ENCODE measurements at places on chromosomes 3 and 15.
A peak's percentile ranks its signal among the peaks of the same experiment; 100 is the strongest.

DNA sequence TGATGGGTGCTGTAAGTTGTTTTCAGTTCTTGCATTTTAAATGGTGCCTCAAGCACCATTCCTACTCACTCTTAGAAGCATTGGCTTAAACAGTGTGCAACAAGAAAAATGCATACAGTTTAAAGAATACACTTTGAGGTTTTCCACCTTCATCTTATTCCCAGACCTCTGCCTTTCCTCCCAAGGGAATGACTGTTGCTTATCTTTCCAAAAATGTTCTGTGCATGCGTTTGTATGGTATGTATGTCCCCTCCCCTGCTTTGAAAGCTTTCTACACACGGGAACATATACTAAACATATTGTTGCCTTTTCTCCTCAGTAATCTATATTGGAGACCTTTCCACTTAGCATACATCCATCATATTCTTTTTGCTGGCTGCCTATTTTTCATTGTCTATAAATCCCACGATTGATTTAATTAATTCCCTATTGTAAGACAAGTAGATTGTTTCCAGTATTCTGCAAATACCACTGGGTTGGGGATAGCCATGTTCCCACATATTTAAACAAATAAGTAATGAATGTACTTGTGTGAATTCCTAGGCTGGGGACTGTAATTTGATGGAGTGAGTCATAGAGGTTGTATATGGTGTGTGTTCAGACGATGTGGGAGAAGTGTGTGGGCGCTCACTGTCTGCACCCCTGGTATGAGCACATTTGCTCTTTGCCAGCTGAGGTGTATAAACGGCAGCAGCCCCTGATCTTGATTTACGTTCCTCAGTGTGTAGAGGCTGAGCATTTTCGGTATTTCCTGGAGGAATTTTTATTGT, 5.8 kb downstream of the TRAK1 start:
- H3K27me3 ChIP-seq = no peaks in the 10 kb centered on the region
- H3K4me1 ChIP-seq = peaks cover 33% of the 10 kb centered on the region
- no peak overlapping the region for H3K4me3 ChIP-seq
- peak overlapping the region; percentile 67 for H3K27ac ChIP-seq
- no peak for DNase-seq
- no peaks in the 10 kb centered on the region for H3K36me3 ChIP-seq

GRCh38 chr3:155658006-155658405, 86.9 kb downstream of the PLCH1 start:
- no peaks in the 10 kb centered on the region for H3K4me1 ChIP-seq
- no peak overlapping the region for H3K27ac ChIP-seq
- H3K4me3 ChIP-seq = no peak overlapping the region
- DNase-seq = no peak
- no peaks in the 10 kb centered on the region for H3K27me3 ChIP-seq

DNA sequence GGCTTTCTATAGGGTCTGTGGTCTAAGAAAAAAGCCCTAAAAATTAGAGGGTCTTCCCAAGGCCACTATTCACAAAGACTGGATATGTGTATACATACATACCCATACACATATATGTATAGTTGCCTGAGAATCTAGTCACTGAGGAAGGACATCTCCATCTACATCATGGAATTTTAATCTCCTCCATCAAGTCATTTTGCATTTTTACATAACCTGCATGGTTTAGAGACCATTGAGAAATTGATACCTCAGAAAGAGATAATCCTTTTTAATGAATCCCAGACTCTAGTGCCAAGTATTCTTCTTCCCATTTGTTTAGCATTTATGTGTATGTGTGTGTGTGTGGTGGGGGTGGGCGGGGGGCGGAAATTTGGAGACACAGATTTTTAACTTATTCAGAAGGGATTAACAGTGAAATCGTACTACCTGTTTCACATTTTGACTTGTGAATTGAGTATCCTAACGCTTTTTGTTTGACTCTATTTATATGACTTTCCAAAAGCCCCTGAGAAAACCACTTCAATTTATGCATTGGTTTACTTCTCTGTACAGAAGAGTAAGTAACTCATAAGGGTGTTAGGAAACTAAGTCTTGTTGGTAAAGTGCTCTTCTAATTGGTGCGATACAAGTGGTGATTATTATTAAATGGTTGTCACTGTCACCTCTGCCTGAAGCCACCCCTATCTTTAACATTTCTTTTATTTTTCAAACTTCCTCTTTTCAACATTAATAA, 166.9 kb downstream of the MEIS2 start:
- DNase-seq = no peak
- no peaks in the 10 kb centered on the region for H3K4me1 ChIP-seq
- no peak overlapping the region for H3K4me3 ChIP-seq
- no peak overlapping the region for H3K27ac ChIP-seq
- peaks cover 4% of the 10 kb centered on the region for H3K27me3 ChIP-seq

DNA sequence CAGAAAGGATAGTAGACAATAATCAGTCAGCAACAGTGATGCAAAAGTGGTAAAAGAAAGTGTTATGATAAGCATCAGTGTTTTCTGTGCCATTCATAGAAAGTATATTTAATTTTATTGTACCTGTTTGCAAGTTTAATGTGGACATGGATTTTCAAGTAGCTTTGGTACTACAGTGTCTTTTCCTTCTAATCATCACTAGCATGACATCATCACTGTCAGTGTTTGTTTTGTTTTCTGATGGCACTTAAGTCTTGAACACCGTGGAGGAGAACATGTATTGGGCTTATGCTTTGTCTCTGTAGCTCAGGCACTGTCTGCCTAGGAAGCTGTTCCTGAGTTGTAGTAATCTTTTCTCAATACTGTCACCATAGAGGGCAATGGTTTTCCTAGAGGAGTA, 41.9 kb downstream of the SETD5 start:
- peaks cover 16% of the 10 kb centered on the region for H3K4me1 ChIP-seq
- H3K27ac ChIP-seq = no peak overlapping the region
- H3K36me3 ChIP-seq = peaks cover 22% of the 10 kb centered on the region

- no peak overlapping the region for H3K27ac ChIP-seq
- H3K36me3 ChIP-seq = no peaks in the 10 kb centered on the region
- peaks cover 16% of the 10 kb centered on the region for H3K27me3 ChIP-seq
- DNase-seq = no peak
- H3K4me1 ChIP-seq = peaks cover 2% of the 10 kb centered on the region
Observed at GRCh38 chr3:87309601-87310000, 33.2 kb upstream of the POU1F1 start.

DNA sequence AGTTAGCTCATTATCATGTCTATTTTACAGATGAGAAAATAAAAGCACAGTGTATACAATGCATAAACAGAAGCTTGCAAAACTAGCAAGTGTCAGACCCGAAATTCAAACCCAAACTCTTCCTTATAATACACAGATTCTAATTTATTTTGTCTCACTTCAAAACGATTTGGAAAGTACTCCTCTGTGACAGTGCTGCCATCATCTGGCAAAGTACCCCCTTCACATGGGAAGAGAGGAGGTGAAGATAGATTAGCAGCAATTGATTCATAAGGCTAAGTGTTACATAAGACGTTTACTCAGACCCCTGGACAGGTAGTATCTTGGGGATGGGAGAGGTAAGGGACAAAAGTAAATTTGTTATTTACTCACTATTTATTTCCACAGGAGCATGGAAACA, 744.0 kb upstream of the SGO1 start:
- H3K27ac ChIP-seq = no peak overlapping the region
- H3K36me3 ChIP-seq = no peaks in the 10 kb centered on the region
- H3K4me1 ChIP-seq = no peaks in the 10 kb centered on the region
- H3K27me3 ChIP-seq = no peaks in the 10 kb centered on the region
- DNase-seq = no peak
- no peak overlapping the region for H3K4me3 ChIP-seq

DNA sequence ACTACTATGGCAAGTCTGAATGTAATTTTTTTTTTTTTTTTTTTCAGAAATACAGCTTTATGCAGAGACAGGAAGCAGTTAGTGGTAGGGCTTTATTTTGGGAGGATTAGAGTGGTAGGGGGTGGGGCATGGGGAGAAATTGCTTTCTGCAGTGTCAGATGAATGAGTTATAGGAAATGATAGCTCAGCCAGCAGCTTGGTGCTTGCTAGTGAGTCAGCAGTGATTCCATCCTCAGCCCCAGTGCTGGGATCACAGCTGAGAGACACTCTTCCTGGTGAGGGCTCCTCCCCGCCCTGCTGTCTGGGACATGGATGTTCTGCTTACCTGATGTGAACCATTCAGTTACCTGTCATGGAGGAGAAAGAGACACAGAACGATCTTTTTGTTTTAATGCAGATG, 39.6 kb downstream of the SEMA6D start:
- no peaks in the 10 kb centered on the region for H3K36me3 ChIP-seq
- H3K4me1 ChIP-seq = no peaks in the 10 kb centered on the region
- no peak overlapping the region for H3K4me3 ChIP-seq
- no peak overlapping the region for H3K27ac ChIP-seq

- H3K36me3 ChIP-seq = no peaks in the 10 kb centered on the region
- H3K4me3 ChIP-seq = no peak overlapping the region
- DNase-seq = no peak
- H3K4me1 ChIP-seq = no peaks in the 10 kb centered on the region
Observed at GRCh38 chr3:61794341-61794740, 233.0 kb downstream of the PTPRG start.

DNA sequence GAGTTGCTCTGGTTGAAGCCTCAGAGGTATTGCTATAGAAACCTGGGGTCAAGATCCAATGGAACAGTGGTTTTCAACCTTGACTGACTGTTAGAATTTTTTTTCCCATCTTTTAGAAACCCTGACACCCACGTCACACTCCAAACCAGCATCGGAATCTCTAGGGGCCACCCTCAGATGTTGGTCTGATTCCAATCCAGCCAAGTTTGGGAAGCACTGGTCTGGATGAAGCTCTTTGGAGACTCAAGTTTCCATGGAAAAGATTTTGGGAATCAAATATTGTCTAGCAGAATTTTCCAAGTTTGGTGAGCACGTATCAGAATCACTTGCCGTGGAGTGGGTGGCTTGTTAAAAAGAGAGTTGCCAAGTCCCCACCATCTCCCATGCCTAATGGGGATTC, 103.8 kb downstream of the THSD4 start:
- no peaks in the 10 kb centered on the region for H3K4me1 ChIP-seq
- peaks cover 37% of the 10 kb centered on the region for H3K27me3 ChIP-seq
- H3K27ac ChIP-seq = no peak overlapping the region
- no peak overlapping the region for H3K4me3 ChIP-seq
- no peak for DNase-seq

- no peak overlapping the region for H3K4me3 ChIP-seq
- DNase-seq = no peak
- peaks cover 10% of the 10 kb centered on the region for H3K4me1 ChIP-seq
- H3K27me3 ChIP-seq = peaks cover 28% of the 10 kb centered on the region
- peaks cover 2% of the 10 kb centered on the region for H3K36me3 ChIP-seq
Observed at GRCh38 chr3:195012571-195012970, 258.4 kb downstream of the XXYLT1 start.

- H3K4me1 ChIP-seq = peaks cover 3% of the 10 kb centered on the region
- peaks cover 42% of the 10 kb centered on the region for H3K27me3 ChIP-seq
- no peak for DNase-seq
- H3K27ac ChIP-seq = no peak overlapping the region
- H3K36me3 ChIP-seq = peaks cover 5% of the 10 kb centered on the region
- no peak overlapping the region for H3K4me3 ChIP-seq
Observed at GRCh38 chr3:133869586-133869985, 26.1 kb downstream of the RAB6B start.

GRCh38 chr15:78209646-78210348, 24.6 kb downstream of the ACSBG1 start:
- no peak overlapping the region for H3K4me3 ChIP-seq
- H3K27ac ChIP-seq = no peak overlapping the region
- H3K27me3 ChIP-seq = peaks cover 27% of the 10 kb centered on the region

DNA sequence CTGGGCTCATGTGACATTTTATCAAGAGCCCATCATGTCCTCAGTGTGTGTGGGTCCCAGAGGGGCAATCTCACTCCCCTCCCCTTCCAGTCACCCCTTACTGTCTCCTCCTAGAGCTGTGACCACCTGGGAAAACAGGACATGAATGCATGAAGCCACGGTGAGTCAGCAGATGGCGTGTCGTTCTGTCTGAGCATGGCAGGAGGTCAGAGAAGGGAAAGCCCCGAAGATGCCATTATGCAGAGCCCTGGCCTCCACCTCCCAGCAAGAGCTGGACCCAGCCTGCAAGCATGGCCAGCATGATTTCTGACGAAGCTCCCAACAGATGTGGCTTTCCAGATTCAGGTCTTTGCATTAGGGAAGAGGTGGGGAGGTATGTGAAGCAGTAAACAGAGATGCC, 118.5 kb downstream of the TLE3 start:
- no peak for DNase-seq
- no peaks in the 10 kb centered on the region for H3K4me1 ChIP-seq
- no peaks in the 10 kb centered on the region for H3K36me3 ChIP-seq
- H3K27ac ChIP-seq = no peak overlapping the region
- H3K27me3 ChIP-seq = peaks cover 44% of the 10 kb centered on the region
- no peak overlapping the region for H3K4me3 ChIP-seq

- no peaks in the 10 kb centered on the region for H3K36me3 ChIP-seq
- H3K27me3 ChIP-seq = no peaks in the 10 kb centered on the region
- H3K27ac ChIP-seq = no peak overlapping the region
Observed at GRCh38 chr3:100029689-100030088, 84.6 kb downstream of the FILIP1L start.

DNA sequence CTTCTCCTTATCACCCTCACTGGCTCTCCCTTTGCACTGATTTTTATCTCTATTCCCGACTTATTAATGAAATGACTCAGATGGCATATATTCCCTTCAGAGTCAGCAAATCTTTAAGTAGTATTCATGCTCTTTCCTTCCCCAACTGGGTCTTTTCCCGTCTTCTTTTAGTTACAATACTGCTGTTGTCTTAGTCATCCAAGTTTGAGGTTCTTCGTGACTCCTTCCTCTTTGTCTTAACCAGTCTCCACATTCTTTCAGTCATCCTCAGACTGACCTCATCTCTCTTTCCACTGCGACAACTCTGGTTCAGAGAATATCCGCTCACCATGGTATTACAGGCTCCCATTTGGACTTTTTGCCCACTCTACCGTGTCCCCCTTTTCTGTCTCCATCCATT, 12.4 kb downstream of the WDR5B start:
- H3K4me1 ChIP-seq = peaks cover 3% of the 10 kb centered on the region
- H3K36me3 ChIP-seq = peaks cover 5% of the 10 kb centered on the region
- H3K4me3 ChIP-seq = no peak overlapping the region

DNA sequence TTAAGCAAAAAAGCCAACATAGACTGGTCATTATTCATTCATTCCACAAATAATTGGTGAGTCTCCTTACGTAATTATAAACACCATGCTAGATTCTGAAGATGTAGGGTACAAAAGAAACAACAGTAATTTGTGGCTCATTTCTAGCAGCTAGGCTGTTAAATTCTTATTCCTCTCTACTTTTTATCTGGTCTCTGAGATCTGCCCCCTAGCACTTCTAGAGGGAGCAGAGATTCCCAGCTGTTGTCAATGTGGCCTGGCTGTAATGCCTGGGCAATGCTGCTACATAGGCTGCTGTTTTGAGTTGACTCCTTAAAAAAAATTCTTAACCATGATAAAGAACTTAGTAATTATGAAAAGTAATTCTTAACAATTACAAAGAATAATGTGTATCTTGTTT, 434.9 kb upstream of the THRB start:
- no peak for DNase-seq
- H3K4me1 ChIP-seq = no peaks in the 10 kb centered on the region
- H3K4me3 ChIP-seq = no peak overlapping the region
- H3K36me3 ChIP-seq = no peaks in the 10 kb centered on the region
- H3K27ac ChIP-seq = no peak overlapping the region
- no peaks in the 10 kb centered on the region for H3K27me3 ChIP-seq

- no peak overlapping the region for H3K4me3 ChIP-seq
- DNase-seq = no peak
- H3K27me3 ChIP-seq = no peaks in the 10 kb centered on the region
- no peaks in the 10 kb centered on the region for H3K36me3 ChIP-seq
- no peak overlapping the region for H3K27ac ChIP-seq
Observed at GRCh38 chr3:48030188-48030587, 14.0 kb upstream of the MAP4 start.

GRCh38 chr3:1195947-1196346, 103.1 kb downstream of the CNTN6 start:
- no peaks in the 10 kb centered on the region for H3K27me3 ChIP-seq
- no peak overlapping the region for H3K4me3 ChIP-seq
- no peaks in the 10 kb centered on the region for H3K36me3 ChIP-seq
- H3K4me1 ChIP-seq = no peaks in the 10 kb centered on the region

All from T-helper 17 cell (primary cell).